CD8-positive, alpha-beta T cell (primary cell): ENCODE measurements at places on chromosomes 3 and 15.

- no peak for DNase-seq
These were observed 252.0 kb upstream of the CNTN3 start for GRCh38 chr3:74866357-74867030.

DNA sequence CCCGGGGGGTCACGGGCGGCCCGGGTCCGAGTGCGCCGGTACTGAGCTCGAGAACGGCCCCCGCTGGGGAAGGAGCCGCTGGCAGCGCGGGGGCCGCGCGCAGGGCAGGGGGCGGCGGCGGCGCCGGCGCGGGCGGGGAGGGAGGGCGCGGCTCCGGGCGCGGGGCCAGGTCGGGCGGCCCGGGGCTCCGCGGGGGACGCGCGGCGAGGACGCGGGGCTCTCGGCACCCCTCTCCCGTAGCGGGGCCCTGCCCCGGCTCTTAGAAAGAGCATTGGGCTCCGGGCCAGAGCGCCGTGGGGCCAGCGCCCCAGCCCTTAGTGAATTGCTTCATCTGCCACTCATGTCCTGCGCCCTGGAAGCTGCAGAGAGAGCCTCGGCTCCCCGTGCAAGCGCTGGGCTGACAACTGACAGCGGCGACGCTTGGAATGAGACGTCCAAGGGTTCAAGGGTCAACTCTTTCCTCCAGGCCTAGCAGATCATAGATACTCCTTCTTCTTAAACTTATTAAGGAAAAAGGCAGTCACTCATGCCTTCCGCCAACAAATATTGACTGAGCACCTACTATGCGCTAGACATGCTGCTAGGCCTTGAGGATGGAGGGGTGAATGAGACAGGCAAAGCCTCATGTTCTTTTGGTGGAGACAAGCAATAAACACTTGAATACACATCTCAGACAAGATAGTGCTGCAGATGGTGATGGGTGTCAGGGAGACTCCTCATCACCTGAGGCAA lies 140.8 kb downstream of the SMAD6 start:
- no peak for DNase-seq

DNA sequence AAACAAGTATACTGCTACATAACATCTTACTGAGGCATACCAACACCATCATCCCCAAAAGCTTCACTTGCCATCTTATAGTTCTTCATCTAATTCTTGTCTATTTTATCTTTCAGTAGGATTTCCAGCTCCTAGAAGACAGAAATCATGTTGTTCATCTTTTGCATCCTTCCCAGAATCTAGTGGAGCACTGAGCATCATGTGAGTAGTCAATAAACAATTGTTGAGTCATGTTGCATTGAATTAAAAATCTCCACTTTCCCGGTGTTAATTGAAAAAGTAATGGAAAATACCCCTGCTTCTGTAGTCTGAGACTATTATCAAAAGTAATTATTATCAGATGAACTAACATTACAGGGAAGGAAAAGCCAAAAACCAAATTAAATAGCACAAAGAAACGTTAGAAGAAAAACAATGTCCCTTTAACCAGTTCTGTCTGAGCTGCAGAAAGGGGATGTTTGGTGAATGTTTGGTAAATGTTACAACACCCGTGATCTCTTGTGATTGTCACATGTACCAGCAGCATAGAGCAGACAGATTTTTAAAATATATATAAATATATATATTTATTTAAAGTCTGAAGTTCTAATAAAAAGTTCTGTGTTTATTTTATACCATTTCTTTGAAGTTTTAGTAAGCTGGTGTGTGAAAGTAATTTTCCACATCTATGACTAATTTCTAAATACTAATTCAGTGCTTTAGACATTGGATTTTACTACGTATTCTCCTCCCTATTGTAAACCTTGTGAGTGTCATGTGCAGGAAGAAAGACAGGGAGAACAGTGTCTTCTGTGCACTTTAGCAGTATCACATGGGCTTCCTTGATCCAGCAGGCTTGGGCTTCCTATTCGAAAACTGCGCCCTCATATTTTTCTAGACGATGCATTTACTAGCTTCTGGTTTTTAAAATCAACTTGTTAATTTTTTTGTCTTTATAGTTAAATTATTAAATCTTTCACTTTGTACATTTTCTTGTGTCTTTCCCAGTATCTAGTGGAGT lies 85.6 kb downstream of the RAP2B start:
- DNase-seq: no peak

DNA sequence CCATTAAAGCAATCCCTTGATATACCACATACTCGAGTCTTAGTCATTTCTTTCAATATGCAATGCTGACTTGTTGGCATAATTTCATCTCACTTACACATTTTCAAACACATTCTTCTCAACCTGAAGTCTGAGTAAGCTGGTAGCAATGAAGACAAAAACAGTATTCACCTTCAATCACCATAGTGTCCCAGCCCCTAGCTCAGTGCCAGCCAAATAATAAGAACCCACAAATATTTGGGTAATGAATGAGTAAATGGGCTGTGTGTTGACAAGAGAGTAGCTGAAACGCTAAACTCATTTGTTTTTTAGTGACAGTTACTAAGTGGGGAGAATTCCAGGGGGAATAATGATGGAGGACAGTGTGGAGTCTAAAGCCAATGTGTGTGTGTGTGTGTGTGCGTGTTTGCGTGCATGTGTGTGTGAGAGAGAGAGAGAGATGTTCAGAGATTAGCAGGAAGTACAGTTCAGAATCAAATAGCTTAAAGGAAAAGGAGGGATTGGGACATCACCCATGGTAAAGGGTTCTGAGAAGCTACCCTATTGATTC lies 165.7 kb downstream of the GAP43 start:
- no peak for DNase-seq

DNA sequence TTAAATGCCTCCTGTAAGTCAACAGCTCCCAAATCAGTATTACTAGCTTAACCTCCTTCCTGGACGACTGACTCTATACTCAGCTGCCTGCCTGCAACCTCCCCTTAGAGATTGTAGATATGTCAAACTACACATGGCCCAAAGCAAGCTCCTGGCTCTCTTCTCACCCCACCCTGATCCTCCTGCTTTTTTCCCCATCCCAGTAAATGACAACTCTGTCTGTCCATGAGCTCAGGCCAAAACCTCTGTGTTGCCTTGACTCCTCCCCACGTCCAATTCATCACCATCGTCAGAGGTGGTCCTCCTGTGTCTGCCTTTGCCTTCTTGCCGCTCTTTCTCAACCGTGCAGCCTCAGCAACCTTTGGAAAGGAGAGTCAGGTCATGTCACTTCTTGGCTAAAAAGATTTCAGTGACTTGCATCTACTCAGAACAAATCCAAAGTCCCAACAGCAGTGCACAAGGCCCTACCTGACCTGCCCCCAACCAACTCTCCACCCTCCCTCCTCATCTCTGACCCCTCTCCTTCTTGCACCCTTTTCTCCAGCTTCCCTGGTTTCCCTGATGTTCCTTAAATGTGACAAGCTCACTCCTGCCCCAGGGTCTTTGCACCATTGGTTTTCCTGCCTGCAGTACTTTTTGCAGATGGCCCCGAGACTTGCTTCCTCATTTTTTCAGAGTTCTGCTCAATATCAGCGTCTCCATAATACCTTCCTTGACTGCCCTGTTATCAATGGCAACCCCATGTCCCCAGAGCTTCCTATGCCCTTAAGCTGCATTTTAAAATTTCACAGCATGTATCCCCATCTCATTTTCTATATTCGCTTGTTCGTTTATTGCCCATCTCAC lies 52.8 kb downstream of the LSM3 start:
- DNase-seq: no peak

- DNase-seq: no peak
These were observed 94.9 kb upstream of the AADACL2 start for GRCh38 chr3:151638555-151639417.

DNA sequence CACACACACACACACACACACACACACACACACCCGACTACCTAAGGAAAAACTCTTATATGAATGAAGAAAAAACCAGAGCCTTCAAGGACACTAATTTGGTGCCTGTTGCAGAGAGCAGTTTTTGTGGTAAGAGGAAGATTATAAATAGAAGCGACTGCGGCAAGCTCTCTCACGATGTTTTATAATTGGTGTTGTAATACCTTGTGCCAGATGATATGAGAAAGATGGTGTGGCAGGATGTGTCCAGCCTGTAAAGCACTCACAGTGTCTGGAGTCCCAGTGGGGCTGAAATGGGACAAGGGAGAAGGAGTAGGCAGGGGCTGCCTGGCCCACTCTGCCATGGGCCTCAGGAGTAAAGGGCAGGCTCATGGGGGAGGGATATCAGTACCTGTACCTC lies 839.9 kb downstream of the AGBL1 start:
- no peak for DNase-seq

GRCh38 chr3:105843994-105844393 lies 24.8 kb downstream of the CBLB start:
- peak; percentile 51 for DNase-seq

DNA sequence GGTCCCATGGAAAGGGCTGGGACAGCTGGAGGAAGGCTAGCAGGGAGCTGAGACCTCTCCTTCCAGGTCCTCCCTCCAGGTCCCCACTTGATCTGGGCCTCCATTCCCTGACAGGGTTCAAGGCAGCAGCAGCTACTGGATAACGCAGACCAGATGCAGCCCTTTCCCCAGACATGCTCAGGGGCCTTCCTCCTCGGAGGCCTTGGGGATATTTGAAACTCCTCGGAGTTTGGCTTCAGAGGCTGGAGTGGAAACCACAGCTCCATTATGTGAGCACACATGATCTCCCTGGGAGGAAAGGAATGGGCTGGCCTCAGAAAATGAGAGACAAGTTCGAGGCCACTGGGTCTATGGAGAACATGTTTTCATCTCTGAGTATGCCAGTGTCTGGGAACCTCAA lies 119.3 kb downstream of the SMAD6 start:
- no peak for DNase-seq

DNA sequence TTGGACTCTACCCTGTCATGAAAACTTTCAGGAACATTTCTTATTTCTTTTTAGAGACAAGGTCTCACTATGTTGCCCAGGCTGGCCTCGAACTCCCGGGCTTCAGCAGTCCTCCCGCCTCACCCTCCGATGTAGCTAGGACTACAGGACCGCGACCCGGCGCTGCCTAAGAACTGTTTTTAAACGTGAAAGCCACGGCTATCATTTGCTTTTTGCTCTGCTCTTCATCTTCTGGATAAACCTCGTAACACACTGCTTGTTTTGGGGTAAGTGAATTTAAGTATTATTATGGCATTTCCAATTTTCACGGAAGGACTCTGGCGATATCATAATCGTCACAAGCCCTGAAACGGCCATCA lies 14.3 kb upstream of the CCNL1 start:
- peak; percentile 18 for DNase-seq

DNA sequence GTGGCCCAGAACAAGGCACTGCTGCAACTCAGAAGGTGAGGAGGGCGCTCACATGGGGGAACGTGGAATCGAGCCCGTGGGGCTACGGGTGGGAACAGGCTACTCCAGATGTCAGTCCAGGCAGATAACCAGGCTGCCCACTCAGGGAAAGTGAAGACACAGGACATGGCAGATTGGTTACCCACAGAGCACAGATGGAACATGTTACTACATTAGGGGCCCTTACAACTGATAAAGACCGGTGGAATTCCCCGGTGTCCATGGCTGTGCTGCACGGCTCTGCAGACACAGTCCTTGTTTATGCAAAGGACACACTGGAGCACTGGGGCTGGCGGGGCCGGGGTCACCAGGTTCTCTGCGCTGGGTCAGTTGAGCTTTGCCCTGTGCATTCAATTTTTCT lies 36.9 kb downstream of the PCSK6 start:
- DNase-seq: no peak

DNA sequence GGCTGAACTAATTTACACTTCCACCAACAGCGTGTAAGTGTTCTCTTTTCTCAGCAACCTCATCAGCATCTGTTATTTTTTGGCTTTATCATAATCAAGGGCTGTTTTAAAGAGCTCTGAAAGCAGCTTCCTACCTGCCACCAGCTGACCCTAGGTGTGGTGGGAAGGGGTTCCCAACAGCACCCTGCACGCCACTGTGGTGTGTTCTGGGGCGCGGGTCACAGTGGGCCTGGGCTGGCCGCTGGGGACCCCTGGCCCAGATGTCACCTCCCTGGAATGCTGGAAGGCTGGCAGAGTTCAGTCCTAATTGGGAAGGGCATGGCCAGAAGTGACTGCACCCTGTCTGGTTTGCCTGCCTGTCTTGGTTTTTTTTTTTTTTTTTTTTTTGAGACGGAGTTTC lies 82.2 kb downstream of the ASB7 start:
- DNase-seq: no peak

- DNase-seq: no peak
These were observed 60.5 kb downstream of the TLE3 start for GRCh38 chr15:70037292-70037640.

DNA sequence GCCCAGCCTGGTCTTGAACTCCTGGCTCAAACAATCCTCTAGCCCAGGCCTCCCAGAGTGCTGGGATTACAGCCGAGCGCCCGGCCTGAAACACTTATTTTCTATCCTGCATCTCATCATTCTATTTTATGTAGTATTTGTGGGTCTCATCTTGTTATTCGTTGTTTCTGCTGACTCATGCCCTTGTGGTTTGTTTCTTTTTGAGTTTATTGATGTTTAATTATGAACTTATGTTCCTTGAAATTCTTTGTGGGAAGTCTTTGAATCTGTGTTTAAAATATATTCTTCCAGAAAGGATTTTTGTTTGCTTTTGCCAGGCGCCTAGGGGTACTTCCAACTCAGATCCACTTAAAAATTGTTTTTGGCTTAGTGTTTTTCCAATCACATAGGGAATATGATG lies 78.3 kb upstream of the C15orf39 start:
- no peak for DNase-seq

GRCh38 chr15:77311618-77312398 lies 108.1 kb downstream of the PEAK1 start:
- DNase-seq: no peak

DNA sequence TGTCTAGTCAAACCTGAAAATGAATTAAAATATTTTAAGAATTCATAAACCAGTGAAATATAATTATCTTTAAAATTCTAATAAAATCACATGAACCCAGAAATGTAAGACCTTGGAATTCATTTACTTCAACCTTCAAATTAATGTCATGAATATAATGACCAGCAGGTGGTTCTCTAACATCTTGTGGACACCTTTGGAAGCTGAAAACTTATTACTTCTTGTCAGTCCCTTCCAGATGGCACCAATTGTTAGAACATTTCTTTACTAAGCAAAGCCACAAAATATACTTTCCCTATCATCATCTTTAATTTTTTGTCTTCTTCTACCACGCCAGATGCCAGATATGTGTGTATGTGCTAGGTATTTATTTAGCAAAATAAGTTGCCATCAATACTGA lies 240.0 kb downstream of the MBNL1 start:
- DNase-seq: no peak

- no peak for DNase-seq
These were observed 265.5 kb upstream of the C2CD4B start for GRCh38 chr15:62430552-62430951.

DNA sequence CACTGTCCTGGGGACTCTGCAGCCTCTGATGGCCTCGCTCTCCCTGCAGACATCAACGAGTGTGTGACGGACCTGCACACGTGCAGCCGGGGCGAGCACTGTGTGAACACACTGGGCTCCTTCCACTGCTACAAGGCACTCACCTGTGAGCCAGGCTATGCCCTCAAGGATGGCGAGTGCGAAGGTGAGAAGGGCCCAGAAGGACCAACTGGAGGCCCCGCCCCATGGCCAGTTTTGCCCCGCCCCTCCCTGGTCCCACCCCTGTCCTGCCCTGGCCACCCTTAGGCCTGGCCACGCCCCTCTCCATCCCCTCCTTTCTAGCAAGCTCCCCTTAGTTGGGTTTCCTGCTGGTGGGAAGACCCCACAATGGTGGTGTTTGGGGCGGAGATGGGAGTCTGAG lies 77.5 kb downstream of the FBLN2 start:
- no peak for DNase-seq
